ENCODE measurements at places on chromosomes 13 and 19.

DNA sequence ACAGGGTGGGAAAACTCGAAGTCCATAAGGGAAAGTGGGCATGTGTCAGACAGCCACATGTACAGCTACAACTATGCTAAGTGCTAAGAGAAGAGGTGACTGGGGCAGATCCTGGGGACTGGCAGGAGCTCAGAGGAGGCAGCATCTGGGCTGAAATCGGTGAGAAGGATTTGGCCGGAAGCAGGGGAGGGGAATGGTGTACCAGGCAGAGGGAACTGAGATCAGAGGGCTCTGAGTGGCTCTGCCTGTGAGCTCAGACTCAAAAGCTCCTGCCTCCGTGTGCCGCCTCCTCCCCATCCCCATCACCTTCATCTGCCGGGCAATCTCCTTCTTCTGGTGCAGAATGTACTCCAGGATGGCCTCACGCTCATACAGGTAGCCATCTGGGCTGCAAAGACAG, 21.8 kb downstream of the NOSIP start:
- DNase-seq: no peak

DNA sequence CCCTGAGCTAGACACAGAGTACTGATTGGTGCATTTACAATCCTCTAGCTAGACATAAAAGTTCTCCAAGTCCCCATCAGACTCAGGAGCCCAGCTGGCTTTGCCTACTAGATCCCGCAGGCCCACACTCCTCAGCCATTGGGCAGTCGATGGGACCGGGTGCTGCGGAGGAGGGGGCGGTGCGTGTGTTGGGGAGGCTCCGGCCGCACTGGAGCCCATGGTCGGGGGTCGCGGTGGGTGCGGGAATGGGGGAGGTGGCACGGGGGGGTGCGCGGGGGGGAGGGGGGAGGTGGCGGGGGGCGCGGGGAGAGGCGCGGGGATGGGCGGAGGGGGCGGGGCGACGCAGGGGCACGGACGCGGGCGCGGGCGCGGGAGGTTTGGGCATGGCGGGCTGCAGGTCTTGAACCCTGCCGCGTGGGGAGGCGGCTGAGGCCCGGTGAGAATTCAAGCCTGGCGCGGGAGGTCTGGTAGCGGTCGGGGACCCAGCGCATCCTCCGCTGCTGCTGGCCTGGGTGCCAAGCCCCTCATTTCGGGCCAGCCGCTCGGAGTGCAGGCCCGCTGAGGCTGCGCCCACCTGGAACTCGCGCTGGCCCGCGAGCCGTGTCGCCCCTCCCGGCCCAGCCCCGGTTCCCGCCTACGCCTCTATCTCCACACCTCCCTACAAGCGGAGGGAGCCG, 674.1 kb downstream of the SLITRK5 start:
- no peak for DNase-seq

- no peak for DNase-seq
Observed at GRCh38 chr13:92390217-92390616, 836.4 kb upstream of the GPC6 start.

DNA sequence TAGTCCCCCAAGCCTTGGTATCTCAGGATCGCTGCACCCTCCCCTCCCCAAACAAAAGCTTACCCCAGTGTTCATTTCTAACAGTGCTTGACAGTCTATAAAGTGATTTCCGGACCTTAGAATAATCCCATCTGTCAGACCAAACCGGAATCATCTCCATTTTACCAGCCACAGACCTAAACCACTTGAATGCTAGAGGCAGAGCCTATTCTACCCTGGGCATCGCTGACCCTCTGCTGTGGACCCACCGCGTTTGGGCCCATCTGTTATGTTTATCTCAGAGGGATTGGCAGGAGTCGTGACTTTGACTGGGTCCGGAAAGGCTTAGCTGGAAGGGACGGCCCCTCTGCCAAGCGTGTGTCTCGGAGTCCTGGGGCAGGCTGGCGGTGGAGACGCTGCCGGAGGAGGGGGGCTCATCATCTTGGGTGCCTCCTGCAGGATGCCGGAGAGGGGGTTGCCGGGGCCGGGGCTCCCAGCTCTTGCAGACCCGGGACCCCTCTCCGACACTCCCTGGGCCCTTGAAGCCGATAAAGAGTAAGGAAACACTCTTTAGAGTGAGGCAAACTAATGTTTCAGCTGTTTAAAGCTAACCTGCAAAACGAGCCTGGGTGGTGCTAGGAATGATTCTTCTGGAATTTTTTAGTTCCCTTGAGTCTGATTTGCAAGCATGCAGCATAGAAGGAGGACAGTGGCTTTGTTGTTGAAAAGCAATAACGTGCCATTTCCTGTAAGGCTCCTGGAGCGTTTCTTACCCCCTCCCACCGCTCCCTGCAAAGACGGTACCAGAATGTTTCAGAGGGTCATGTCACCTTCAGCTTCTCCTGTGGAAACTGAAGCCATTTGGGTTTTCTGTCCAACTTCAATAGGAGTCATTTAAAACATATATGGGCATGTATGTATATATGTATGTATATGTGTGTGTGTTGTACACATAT, 1.3 kb downstream of the SLC25A42 start:
- no peak for DNase-seq

DNA sequence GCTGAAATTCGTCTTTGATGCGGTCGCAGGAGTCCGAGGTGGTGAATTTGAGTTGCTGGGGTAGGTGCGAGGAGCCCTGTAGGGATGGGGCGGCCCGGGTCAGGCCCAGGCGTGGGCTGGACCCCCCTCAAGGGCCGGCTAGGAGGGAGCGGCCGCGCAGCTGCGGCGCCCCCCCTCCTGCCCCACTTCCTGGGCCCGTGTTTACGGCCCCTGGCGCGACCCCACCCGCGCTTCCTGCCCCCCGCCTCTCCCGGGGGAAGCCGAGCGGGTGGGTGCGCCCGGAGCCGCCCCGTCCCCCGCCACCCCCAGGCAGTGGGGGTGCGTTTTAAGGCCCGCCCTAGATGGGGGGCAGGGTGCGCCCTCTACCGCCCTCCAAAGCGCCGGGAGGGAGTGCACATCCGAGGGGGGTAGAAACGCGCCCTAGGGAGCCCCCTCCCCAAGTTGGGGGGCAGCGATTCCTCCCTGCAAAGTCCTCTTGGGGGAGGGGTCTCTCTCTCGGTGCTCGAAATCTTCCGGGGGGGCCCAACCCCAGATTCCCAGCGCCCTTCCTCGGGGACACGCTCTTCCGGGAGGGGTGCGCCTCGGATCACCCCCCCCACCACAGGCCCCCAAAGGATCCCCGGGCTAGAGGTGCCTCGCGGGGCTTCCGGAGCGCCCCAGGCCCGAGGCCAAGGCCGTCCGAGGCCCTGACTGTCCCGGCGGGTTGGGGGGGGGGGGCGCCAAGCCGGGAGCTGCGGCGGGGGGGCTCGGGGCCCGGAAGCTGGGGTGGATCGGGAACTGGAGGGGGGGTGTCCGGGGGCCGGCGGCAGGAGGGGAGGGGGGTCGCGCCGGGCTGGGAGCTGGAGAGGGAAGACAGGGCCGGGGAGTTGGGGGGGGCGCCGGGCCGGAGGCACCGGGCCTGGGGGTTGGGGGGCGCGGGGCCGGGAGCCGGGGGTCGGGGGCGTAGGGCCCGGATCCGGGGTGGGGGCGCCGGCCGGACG, 823 bp downstream of the TLE5 start:
- no peak for DNase-seq

GRCh38 chr13:22536851-22537250, 643.9 kb upstream of the SGCG start:
- DNase-seq: no peak

DNA sequence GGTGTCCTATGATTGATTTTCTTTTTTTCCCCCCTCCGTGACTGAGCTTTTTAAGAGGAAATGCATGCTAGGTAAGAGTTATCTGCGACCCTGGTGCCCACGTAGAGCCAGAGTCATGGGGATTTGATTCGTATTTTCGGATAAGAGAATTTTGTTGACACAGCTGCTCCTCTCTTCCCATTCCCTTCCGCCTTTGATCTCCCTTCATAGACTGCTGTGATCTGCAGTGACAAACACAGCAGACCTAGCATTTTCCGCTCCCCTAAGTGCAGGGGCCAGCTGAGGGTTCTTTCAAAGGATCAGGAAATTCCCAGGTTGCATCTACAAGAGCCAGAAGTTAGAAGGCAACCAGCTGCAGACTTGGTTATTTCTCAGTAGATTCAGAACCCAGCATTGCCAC, 70.5 kb downstream of the ZNF568 start:
- no peak for DNase-seq

DNA sequence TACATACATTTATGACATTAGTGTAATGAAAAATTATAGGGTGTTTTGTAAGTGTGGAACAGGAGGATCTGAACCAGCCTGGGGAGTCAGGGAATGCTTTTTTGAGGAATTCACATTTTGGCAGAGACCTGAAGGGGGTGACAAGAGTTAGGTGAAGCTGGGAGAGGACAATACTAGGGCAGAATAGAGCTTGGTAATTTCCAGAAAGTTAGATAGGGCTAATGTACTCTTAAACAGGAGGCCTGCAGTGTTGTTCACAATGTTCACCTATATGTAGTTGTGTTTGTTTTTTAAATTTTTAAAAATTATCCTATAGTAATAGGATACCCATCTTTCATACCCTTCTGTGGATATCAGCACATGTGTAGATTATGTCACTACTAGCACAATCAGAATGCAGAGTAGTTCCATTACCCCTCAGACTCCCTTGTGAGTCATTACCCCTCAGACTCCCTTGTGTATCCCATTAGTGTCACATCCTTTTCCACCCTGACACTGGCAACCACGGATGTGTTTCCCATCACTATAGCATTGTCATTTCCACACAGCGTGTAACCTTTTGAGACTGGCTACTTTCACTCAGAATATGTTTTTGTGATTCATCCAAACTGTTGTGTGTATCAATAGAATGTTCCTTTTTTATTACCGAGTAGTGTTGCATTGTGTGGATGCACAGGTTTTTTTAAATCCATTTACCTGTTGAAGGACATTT, 43.1 kb downstream of the PCCA start:
- no peak for DNase-seq

GRCh38 chr19:32921624-32922023, 50.1 kb downstream of the CEP89 start:
- no peak for DNase-seq

DNA sequence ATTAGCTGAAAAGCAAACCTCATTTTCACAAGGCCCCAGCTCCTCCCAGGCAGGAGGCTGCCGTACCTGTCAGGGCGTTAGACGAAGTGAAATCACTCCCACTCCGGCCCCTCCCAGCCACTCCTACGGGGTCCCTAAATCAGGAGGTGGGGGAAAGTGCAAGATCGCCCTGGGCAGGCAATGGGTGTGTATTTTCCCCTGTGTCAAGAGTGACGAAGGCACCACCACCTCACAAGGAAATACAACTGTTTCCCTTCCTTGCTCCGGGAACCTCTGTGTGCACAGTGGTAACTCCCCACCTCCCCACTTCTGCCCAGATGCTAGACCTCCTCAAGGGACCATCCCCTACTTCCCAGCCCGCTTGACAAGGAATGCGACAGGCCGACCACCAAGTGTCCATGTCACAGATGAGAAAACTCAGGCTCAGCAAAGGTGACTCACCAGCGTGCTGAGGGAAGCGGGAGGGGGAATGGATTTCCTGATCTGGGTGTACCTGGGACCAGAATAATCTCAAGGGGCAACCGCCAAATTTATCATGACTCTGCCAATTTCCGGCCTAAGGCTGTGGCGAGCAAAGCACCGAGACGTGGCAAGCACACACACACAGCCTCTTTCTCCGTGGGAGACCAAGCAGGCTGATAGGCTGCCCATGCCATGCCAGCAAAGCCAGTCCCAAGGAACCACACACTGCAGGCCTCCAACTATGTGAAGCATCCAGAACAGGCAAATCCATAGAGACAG, 7.3 kb downstream of the PPP6R1 start:
- no peak for DNase-seq

GRCh38 chr13:32170841-32171240, 139.3 kb downstream of the FRY start:
- no peak for DNase-seq

GRCh38 chr13:110699148-110700145, 6.5 kb downstream of the CARS2 start:
- DNase-seq: no peak

- DNase-seq: no peak
Observed at GRCh38 chr13:46858776-46859175, 38.1 kb downstream of the HTR2A start.

- DNase-seq: no peak
Observed at GRCh38 chr13:37484056-37484455, 114.5 kb downstream of the POSTN start.

DNA sequence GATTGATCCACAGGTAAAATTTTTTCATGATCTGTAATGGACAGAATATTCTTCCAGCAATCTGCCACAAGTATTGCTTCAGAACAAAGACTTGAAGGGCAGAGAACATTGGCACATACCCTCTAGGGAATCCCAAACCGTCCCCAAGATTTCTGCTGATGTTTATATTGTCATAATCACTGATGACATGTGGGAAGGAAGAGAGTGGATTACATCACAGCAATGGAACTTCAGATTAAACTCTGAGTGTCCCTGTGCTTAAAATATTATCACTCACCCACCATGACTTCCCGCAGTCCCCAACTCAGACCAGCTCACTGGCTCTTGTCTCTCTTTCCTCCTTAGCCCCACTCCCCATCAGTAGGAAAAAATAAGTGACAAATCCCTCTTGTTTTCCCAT, 8.5 kb upstream of the TPT1 start:
- DNase-seq: no peak

DNA sequence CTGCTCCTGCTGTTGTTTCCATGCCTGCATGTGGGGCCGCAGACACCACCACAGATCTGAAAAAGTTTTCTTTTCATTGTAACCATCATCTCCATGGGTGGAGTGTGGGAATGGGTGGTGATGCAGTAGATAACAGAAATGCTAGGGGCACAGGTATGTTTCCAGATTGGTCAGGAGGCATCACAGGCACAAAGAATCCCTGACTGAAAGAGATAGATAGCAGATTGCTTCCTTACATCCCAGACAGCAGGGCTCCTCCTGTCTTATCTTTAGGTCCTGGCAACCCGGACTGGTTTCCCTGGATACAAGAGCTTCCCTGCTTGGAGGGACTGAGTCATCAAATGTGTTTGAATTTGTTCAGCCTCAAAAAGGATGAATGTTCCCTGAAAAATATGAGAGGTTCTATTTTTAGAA, 1937.6 kb downstream of the PCDH9 start:
- no peak for DNase-seq

DNA sequence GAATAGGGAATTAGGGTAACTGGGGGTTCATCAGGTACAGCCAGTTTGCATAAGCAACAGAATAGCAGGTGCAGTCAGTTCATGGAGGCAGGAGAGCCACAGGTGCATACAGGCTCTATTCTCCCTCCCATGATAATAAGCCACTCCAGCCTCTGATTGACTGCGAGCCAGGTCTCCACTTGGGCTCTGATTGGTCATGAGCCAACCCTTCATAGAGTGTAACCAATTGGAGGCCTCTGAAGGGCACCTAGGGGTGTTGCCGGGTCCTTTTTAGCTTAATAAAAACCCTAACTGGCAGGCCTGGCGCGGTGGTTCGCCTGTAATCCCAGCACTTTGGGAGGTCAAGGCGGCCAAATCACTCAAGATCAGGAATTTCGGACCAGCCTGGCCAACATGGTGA, 8.7 kb upstream of the CKM start:
- DNase-seq: no peak
